Endothelial cell of umbilical vein (primary cell): ENCODE measurements at places on chromosomes 2 and 18.

DNA sequence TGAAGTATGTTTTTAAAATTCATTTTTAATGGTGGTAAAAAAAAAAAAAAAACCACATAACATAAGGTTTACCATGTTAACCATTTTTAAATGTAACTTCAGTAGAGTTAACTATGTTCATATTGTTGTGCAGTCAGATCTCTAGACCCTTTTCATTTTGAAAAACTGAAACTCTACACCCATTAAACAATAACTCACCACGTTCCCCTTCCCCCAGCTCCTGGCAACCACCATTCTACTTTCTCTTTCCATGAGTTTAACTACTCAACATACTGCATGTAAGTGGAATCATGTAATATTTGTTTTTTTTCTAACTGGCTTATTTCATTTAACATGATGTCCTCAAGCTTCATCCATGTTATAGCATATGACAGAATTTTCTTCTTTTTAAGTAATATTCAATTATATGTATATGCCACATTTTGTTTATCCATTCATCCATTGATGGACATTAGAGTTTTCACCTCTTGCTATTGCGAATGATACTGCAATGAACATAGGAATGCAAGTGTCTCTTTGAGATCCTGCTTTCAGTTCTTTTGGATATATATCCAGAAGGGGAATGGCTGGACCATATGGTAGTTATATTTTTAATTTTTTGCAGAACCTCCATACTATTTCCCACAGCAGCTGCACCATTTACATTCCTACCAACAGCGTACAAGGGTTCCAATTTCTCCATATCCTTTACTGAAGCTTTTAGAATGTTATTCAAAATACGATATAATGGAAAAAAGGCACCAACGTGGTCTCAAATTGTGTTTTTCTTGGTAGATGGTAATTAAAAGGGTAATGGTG is 91.0 kb downstream of the SPTBN1 start:
- DNase-seq: no peak

DNA sequence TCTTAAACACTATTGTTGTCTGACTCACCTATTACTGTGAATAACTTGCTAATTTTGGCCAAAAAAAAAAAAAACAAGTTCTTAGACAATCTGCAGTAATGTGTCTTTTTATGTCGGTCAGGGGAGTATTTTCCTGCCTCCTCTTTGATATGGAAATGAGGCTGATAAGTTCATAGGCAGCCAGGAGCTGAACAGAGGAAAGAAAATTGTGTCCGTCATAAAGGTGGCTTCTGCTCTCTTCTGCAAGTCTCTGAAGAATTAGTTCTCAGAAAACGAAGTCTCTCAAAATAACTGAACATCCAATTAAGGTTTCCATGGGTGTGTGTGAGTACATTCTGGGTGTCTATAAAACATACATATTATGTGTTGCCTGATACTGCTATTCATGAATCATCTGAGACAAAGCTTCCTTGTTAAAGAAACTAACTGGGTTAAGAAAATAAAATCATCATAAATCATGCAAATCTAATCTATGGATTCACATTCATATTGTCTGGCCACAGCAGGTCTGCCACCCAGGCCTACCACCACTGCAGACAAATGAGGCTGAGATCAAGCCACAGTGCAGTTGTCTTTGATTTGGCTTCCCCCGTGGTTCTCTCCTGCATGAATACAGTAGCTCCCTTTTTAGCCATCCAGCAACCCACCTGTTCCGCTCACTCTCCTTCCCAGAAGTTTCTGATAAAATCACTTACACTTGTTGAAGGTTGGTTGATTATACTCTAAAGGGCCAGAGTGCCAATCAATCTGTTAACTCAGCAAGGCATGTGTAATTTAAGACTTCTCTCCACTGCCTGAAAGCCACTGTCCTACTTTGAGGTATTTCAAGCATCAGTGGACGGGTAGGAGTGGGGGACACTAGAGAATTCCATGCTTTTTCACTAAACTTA is 19.4 kb upstream of the SP5 start:
- no peak for DNase-seq

DNA sequence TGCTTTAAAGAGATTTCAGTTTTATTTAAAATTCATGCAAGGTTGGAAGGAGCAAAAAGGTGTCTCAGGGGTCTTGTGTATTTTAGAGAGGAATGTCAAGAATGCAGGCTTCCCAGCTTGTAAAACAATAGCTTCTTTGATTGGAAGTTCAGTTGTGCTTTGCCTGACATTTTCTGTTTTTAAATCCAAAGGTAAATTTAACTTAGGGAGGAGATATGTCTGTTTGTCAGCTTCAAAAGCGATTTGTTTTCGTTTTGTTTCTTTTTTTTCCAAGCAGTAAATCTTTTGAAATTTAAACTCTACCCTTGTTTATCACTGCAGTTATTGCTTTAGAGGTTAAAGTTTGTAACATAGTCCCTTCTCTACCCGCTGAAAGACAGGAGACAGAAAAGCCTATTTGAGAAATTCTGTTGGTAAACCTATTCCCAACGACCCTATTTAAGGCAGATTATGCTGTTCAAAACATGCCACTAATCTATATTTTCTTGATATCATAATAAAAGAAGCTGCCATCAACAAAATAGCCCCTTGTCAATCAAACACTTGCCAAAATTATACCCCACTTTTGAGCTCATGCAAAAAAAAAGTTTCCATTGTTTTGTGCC is 639.6 kb downstream of the IRS1 start:
- DNase-seq: no peak

GRCh38 chr2:173858291-173858731 is 106.9 kb downstream of the SP3 start:
- no peak for DNase-seq

DNA sequence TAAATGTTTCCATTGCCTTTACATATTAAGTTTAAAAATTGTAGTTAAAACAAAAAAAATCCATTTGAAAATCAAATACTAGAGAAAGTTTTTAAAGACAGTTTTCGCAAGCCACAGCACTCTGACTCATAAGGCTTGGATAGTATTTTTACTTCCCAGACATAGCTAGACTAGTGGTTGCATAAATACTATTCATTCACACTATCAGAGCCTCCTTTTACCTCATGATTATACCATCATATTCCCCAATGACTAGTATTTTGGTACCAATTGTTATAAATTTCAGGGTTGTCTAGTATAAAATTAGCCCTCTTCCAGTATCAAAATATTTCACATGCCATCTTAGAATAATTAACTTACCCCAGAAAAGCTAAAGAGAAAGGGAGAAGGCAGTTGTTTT is 393.5 kb downstream of the ERBB4 start:
- DNase-seq: no peak

GRCh38 chr2:132901661-132902060 is 231.7 kb upstream of the LYPD1 start:
- no peak for DNase-seq

GRCh38 chr2:169348321-169349024 is 13.9 kb downstream of the LRP2 start:
- DNase-seq: no peak

DNA sequence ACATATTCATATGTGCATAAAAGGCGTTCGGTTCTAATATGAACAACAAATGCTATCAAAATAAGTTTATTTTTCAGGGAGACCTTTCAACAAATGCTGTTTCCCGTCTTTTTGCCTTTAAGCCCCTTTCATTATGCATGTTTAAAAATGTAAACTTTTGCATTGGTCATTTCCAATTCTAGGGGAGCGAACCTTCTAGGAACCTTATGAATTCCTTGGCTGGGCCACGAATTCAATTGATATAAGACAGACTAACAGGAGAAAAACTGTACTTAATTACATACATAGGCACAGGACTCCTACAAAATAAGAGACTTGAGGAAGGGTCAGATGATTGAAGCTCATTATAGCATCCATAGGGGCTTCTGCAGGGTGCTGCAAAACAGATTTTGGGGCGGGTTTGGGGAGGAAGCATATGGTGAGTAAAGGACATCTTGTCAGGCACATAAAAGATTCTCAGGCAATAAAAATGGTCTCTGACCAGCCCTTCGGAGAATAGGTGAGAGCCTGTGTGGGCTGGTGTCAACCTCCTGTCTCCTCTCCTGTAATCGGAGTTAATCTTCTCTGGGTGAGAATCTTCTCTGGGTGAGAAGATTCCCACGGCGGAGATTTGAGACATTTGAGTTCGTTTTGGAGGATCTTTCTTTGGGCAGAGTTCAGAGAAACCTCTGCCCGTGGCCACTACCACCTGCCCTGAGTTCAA is 1.7 kb downstream of the TNFRSF11A start:
- DNase-seq: no peak

GRCh38 chr2:199465390-199465789 is 7.7 kb upstream of the SATB2 start:
- no peak for DNase-seq

DNA sequence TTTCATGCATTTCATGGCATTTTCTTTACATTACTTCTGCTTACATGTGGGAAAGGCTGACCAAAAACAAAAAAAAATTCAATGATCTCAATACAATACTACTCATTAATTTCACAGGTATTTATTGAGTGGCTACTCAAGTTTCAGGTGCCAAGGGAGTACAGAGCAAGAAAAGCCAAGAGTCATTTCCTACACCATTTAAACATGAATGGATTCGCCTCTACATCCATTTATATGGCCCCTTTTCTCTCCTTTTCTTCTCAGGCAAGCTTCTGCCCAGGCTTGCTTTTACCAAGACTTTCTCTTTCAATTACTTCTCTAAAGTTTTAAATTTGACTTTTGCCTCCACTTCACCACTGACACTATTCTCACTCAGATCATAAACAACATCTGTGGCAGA is 1603.1 kb upstream of the CELF4 start:
- DNase-seq: no peak

DNA sequence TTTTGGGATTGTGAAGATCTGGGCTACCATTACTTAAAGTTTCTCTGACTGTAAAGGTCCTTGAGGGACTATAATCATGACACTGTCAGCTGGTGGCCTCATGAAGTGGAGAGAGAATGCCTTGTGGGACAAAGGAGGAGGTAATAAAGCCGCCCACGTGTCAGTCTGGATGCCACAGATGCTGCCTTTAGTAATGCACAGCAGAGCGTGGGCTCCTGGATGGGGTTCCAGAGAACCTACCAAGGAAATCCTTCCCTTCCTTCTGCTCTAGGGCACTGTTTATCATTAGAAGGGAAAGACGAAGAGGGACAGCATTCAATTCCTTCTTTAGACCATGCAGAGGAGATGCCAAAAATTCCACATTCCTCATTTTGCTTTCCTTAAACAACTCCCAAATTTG is 63.5 kb downstream of the COL5A2 start:
- no peak for DNase-seq

DNA sequence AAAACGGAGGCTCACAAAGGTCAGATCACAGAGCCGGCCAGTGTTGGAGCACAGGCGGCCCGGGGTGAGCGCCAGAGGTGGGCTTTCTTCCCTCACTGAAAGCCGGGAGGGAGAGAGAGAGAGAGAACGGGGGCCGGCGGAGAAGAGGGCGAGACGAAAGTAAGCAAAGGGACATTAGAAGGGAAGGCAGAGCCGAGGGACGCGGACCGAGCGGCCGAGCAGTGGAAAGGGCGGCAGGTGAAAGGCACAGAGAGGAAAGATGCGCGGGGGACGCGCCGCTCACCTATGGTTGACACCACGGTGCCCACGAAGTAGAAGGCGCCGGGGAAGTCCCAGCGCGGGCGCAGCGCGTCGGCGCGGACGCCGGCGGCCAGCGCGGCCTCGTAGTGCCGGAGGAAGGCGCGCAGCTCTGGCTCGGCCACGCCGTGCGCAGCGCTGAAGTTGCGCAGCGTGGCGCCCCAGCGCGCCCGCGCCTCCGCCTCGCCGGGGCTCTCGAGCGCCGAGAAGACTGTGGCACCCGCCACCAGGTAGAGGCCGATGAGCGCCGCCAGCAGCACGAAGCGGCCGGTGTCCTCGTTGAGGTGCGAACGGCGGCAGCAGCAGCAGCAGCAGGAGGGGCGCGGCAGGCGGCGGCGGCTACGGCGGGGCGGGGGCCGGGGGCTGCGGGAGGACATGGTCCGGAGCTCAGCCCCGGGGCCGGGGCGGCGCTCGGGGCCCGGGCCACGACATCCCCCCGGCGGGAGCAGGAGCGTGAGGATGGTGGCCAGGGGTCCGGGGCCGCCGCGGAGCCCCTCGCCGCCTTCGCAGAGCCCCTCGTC is 166.9 kb downstream of the MSH2 start:
- DNase-seq: no peak

GRCh38 chr2:1375794-1376193 is 37.5 kb upstream of the TPO start:
- DNase-seq: no peak

DNA sequence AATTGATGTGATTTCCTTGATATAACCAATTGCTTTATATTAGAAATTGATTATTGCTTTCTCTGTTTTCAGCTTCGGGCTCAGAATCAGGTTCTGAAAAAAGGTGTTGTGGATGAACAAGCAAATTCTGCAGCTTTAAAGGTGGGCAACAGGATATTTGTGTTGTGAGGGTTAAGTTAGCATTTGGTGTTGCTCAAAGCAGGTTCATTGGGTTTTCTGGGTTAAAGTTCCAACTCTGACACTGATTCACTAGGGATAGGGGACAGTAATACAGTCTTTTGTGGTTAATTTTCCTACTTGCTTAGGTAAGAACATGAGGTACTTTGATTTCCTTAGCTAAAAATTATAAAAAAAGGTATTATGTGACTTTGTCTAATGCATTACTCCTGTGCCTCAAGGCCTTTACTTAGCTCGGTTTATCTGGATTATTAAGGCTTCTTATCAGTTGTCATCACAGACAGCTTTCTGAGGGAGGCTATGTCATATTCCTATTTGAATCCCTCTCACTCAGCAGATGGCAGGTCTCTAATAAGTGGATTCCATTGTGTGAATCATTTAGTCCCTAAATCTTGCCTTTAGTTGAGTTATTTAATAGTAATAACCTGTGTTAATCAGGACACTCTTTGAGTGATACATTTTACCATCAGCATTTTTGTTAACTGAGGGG is 78.9 kb upstream of the STON1 start:
- DNase-seq: no peak

DNA sequence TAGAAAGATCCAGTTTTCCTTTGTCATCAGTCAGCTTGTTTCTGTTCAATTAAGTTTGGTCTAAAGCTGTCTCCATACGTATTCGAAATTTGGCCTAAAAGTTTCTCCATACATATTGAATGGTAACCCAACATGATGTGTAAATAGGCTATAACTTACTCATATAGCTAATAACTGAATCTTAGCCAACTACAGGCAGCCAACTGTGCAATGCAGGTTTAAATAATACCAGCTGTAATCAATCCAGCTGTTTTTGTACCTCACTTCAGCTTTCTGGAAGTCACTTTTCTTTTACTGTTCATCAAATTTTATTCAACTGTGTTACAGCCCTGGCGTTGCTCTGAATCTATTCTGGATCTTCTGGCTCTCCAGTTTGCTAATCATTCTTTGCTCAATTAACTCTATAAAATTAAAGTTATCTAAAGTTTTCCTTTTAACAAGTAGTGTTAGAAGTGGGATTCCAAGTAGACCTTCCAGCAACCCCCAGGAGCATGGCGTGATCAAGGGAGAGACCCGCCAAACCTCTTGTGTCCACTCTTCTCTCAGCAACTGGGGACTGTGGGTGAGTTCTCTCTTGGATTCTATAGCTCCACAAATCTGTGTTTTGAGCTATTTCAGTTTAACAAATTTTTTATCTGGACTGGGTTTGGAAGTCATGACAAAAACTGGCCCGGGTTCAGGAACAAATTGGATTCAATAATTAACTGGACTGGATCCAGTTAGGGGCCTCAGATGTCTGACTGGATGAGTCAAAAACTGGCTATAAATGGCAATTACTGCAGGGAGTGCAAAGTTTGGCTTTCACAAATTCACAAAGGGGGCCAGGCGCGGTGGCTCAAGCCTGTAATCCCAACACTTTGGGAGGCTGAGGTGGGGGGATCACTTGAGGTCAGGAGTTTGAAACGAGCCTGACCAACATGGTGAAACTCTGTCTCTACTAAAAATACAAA is 329.7 kb upstream of the ST6GAL2 start:
- no peak for DNase-seq

GRCh38 chr2:234487356-234487755 is 9.5 kb downstream of the ARL4C start:
- no peak for DNase-seq
